A673 (cell line): ENCODE measurements at places on chromosomes 3 and 15. TPM values are rescaled to one million over a fixed set of nuclear protein-coding genes. Genes with fewer than 3 reads are reported as not detected.

The P2RY1 gene
- total RNA-seq, result 14.0 and 17.0 TPM in 2 replicates

The TGM5 gene
- total RNA-seq, result not detected in 2 replicates

The ZBED2 gene
- total RNA-seq, result not detected in 2 replicates

The CPA3 gene
- not detected in 2 replicates for total RNA-seq

The RHOV gene
- total RNA-seq, result 1.6 TPM in 2 replicates

The GANC gene
- 23.7 and 28.2 TPM in 2 replicates for total RNA-seq

The PLS1 gene
- 6.4 and 8.9 TPM in 2 replicates for total RNA-seq

GRCh38 chr3:63993653-63994079 is 29.6 kb downstream of the PSMD6 start:
- DNase-seq, result peak; percentile 72

- no peak for DNase-seq
Observed at GRCh38 chr3:11808231-11808630, 38.5 kb downstream of the TAMM41 start.

- DNase-seq, result no peak
Observed at GRCh38 chr15:67573194-67573593, 30.7 kb downstream of the MAP2K5 start.

- DNase-seq, result no peak
Observed at GRCh38 chr3:65945953-65946352, 92.8 kb downstream of the MAGI1 start.

GRCh38 chr15:84819291-84819768 is 2.2 kb downstream of the ALPK3 start:
- DNase-seq, result peak; percentile 37

DNA sequence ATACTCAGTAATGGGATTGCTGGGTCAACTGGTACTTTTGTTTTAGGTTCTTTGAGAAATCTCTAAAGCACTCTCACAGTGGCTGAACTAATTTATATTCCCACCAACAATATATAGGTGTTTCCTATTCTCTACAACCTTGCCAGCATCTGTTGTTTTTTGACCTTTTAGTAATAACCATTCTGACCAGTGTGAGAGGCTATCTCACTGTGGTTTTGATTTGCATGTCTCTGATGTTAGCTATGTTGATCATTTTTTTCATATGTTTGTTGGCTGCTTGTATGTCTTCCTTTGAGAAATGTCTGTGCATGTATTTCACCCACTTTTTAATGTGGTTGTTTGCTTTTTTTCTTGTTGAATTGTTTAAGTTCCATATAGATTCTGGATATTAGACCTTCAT is 98.2 kb upstream of the DCBLD2 start:
- DNase-seq, result no peak

GRCh38 chr3:54432975-54433374 is 310.6 kb downstream of the CACNA2D3 start:
- DNase-seq, result no peak

- DNase-seq, result no peak
Observed at GRCh38 chr3:113914646-113915045, 33.2 kb upstream of the ZDHHC23 start.

DNA sequence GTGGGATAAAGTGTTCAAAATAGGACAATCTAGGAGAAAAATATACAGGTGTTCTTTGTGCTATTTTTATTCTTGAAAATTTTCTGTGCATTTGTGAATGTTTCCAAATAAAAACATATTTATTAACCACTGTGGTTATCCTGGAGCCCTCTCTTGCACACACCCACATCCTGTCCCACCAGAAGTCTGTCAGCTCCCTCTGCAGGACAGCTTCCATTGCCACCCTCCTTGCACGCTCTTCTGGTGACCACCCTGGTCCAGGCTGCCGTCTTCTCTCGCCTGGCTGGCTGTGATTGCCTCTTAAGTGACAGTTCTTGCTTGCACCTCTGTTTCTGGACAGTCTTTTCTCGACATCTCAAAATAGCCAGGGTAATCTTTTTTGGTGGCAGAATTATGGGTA is 394.0 kb downstream of the LRTM1 start:
- no peak for DNase-seq

GRCh38 chr3:107458871-107459270 is 63.9 kb upstream of the BBX start:
- DNase-seq, result no peak

DNA sequence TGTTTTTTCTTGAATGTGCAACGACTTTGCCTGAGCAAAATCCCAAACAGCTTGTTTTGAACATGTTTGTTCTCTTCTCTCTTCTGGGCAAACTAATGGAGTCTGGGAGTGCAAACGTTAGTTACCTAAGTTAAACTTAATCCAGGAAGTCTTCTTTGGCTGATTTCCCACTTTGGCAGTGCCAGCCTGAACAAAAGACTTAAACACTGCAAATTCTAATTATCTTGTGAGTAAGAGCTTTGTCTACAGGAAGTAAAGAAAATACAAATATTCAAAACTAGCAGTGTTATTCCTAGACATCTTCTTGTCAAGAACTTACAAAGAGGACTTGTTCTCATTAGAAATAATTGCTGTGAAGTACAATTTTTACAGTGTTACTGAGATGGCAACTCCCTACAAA is 16.7 kb upstream of the DENND6A start:
- DNase-seq, result peak; percentile 54

DNA sequence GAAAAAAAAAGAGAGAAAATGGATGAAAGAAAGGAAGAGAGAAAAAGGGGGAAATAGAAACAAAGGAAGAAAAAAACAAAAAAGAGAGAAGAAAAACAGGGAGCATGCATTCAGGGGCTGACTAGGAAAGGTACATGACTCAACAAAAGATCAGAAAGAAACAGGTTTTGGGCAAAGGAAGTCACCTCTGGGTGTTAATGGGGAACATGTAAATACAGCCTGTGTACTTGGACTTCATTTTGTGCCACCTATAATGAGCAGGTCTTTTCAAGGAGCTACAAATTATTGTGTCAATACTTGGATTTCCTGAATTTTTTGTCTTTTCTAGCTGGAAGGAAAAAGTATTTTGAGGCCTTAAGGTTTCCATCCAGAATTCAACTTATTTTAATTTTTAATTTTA is 53.4 kb upstream of the CCDC50 start:
- no peak for DNase-seq

GRCh38 chr3:54792584-54792983 is 135.3 kb downstream of the LRTM1 start:
- no peak for DNase-seq

GRCh38 chr3:128313935-128314334 is 152.8 kb downstream of the DNAJB8 start:
- DNase-seq, result no peak

DNA sequence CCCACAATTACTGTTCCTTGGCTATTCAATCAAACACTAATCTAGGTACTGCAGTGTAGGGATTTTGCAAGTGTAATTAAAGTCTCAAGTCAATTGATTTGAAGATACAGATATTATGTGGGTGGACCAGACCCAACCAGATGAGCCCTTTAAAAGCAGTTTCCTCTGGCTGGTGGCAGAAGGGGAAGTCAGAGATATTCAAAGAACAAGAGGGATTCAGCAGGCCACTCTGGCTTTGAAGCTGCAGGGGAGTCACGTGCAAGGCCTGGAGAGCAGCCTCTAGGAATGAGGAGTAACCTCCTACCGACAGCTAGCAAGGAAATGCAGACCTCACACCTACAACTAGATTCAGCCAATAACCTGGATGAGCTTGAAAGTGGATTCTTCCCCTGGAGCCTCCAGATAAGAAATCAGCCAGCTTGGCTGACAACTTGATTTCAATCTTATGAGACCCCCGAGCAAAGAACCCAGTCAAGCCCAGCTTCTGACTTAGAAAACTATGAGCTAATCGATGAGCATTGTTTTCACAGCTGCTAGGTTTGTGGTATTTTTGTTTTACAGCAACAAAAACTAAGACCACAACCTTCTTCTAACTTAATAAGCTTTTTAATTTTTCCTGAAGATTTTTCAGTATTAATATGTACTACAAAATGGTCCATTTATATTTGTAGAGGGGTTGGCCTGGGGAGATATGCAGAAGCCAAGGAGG is 13.4 kb downstream of the HACD2 start:
- no peak for DNase-seq
